ENCODE measurements at places on chromosomes 2 and 18.

DNA sequence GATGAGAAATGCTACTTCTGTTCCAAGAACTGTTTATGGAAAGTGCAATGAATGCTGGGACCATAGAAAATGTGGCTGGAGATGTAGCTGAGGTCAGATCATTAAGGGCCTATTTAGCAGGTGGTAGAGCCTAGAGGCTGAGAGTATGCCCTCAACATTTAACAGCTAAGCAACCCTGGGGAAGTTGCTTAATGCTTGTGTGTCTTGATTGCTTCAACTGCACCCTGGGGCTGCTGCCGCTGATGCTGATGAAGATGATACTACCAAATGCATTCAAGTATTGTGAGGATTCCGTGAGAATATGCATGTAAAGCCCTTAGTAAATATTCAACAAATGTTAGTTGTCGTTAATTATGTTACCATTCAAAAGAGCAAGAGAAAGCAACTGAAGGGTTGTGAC lies 273.2 kb downstream of the BCL11A start:
- DNase-seq = no peak

- no peak for DNase-seq
These were observed 96.3 kb downstream of the ARMC9 start for GRCh38 chr2:231294571-231295362.

DNA sequence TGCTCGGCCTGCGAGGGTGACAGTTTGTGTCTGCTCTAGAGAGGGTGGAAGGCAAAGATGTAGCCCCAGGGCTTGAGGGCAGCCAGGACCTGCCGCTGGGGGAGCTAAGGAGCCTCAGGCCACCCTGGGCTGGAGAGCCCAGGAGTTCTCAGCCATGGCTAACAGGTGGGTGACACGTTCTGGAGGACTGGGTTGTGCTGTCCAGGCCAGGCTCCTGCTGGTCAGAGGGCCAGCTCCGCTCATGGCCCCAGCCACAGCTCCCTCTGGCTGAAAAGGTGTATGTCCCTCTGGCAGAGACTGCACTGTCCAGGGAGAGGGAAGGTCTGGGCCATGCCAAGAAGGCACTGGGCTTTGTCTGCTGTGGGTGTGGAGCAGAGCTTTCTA lies 19.2 kb downstream of the TMEM185B start:
- no peak for DNase-seq

DNA sequence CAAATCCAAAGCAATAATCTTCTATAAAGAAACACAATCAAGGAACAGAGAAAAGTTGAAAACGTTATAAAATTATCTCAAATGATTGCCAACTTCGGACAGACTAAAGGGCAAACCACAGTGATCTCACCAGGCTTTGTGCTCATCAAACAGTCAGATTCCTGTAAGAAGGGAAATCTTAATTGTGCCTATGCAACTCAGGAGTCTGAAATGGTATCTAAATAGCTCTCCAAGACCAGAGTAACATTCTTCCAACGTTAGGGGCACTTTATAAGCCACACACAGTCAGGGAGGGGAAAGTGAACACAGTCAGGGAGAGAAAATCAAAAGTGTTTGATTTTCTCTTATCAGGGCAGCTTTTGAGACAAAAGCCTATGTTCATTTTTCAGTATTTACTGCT lies 29.4 kb downstream of the PLEKHM3 start:
- DNase-seq = no peak

DNA sequence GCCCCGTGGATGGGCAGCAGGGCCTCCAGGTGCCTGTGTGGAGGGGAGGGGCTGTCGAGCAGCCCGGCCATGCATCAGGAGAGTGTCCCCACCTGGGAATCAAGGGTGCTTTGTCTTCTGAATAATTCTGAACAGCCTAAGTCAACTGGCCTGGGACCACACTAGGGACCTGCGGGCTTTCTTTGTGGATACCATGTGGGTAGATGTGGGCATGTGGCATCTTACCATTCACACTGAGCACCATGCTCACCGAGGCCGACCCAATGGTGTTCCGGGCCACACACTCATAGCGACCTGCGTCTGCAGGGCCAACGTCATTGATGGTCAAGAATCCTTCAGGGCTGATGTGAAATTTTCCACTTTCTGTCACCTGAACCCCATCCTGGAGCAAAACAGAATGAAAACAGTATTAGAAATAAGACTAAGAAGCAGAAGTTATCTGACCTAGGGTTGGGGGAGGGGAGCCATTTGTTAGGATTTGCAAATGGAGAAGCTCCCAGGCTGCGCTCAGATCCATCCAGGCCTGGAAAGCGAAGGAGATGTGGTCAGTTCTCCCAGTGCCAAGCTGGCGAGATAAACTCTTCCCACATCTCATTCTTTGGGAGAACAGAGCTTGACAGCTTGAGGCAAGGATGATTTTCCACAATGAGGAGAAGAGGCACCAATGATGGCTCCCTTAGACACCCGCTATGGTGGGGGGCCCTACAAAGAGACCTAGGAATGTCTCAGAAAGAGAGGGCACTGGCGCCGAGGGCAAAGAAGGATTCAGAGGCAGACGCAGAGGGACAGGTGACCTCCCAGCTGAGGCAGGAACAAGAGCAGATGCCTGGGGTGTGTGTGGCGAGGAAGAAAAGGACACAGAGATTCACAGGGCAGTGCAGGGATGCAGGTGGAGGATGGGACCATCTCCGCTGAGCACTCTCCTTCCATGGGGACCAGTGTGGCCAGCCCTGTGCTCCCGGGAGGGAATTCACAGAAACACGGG lies 83.4 kb downstream of the PXDN start:
- DNase-seq = no peak

- DNase-seq = peak; percentile 26
These were observed 44.8 kb upstream of the ARHGAP25 start for GRCh38 chr2:68689553-68690537.

DNA sequence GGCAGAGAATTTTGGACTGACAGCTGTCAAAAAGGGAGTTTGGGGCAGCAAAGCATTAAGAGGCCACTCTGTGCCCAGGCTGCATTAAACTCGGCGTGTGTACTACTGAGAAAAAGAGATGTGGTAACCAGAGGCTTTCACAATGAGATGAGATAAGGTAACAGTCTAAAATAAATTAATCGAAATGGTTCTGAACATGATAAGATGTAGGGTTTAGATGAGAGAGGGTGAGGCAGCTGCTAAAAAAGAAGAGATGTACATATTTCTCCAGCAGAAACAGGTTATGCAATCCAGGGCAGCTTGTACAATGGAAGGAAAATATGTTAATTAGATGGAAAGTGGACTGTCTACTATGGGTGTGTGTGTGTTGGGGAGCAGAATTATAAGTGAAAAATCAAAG lies 39.2 kb upstream of the ACTR3 start:
- no peak for DNase-seq

DNA sequence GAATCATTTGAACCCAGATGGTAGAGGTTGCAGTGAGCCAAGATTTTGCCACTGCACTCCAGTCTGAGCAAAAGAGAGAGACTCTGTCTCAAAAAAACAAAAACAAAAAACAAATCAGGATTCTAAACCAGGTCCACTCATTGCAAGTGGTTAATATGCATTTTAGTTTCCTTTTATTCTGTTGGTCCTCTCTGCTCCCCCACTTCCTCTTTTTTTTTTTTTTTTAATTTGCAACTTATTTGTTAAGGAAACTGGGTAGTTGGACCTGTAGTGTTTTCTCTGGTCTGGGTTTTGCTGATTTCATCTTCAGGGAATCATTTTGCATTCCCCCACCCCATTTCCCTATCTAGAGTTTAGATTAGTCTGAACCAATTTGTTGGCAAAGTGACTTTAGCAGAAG lies 14.0 kb downstream of the FER1L5 start:
- no peak for DNase-seq

DNA sequence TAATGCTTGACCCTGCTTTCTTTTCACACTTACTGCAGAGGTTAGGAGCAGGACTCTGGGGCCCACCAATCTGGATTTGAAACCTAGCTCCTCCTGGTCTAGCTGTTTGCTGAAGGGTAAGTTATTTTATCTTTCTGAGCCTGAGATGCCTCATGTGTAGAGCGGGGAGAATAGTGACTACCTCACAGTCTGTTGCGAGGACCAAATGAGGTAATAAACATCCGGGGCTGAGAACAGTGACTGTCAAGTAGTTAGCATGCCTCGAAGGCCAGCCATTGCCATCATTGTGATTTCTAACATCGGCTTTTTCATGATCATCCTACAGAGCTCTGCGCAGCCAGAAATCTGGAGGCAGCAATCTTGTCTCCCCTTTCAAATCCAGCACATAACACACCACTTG lies 32.9 kb downstream of the PTPRM start:
- DNase-seq = no peak

DNA sequence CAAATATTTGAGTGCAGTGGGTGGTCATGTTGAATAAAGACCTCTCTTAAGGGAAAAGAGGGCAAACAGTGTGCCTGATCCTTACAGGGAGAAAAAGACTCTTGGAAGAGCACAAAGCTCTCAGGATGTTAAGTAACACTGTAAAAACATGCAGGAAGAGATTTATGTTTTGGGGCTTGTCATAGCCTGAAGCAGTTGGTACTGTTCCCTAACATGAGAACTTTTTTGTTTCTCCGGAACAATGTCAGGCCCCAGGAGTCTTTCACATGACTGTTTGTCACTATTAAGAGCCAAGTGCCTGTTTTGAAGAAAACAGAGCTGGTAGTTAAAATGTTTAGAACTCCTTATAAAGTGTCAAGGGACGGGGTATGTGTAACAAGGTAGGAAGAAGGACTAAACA lies 83.7 kb upstream of the B3GNT2 start:
- no peak for DNase-seq

- no peak for DNase-seq
These were observed 226.5 kb downstream of the SEPTIN10 start for GRCh38 chr2:109387221-109387735.

GRCh38 chr2:223537115-223537514 lies 65.0 kb downstream of the SCG2 start:
- no peak for DNase-seq

GRCh38 chr18:44599412-44599811 lies 81.3 kb upstream of the SETBP1 start:
- DNase-seq = no peak

DNA sequence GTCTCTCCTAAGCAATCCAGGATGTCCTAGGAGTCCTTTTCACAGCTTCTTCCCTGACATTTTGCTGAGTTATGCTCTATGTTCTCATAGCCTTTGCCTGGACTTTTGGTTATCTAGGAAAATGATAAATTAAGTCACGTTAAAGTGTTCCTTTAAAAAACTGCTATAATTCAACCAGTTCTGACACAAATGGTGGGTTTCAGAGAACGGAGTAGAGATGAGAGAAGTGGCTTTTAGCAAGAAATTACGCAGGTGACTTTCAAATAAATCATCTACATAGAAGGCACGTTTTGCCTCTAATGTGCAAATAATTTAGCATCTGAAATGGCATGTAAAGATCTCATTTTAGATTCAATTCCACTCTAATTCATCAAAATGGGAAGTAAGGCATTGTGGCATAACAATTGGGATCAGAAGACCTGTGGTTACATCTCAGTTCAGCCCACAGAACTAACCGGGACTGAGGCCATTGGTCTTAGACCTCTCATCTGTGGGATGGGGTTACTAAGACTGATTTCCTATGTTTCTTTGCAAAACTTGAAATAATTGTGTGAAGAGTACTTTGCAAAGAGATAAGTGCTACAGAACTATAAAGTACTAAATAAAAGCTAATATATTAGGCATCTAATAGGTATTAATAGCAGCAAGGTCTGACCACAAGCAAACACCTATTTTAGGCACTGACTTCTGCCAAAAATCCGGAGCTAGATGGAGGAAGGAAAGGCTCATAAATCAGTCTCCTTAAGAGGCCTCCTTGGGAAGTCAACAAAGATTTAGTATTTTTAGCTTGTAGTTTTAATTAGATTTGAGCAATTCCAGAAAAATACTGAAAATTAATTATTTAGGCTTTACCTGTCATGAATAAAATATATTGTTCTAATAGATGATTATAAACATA lies 211.4 kb downstream of the PIEZO2 start:
- no peak for DNase-seq

GRCh38 chr2:71892423-71892730 lies 255.3 kb downstream of the CYP26B1 start:
- no peak for DNase-seq

- DNase-seq = no peak
These were observed 54.9 kb upstream of the OTOS start for GRCh38 chr2:240195316-240195861.

- DNase-seq = no peak
These were observed 289.1 kb downstream of the MBD2 start for GRCh38 chr18:53935399-53935798.

- no peak for DNase-seq
These were observed 1359.7 kb upstream of the NRXN1 start for GRCh38 chr2:52391621-52392020.

- DNase-seq = no peak
These were observed 9.8 kb downstream of the POU3F3 start for GRCh38 chr2:104863468-104864279.

DNA sequence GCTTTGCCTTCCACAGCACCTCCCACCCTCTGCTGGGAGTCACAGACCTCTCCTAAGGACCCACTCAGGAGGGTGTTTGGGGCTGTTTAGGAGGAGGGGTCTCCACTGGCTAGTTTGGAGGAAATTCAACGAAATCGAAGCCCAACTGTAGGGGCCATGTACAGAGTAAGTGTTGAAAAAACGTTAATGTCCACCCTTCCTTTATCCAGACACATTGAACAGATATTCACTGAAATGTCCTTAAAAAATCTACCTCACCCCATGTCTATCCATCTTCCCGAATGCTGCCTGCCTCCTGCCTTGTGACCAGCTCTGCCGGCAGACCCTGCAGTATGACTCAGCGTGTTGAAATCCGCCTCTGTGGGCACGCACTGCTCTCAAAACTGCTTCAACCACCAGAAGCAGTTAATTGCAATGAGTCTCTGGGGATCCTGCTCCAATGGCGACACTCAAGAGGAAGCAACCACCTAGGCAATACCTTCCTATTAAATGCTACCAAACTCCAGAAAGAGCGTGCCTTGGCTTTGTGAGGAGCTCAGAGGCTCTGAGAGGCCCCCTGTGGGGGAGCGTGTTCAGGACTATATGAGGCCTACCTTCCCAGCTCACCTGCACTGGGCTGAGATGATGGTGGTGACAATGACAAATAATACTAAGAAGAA lies 61.4 kb upstream of the RTN4 start:
- DNase-seq = no peak

GRCh38 chr2:205403244-205403825 lies 279.0 kb upstream of the NRP2 start:
- no peak for DNase-seq

- DNase-seq = no peak
These were observed 138.8 kb downstream of the ATAD2B start for GRCh38 chr2:23788100-23788499.

- peak; percentile 63 for DNase-seq
These were observed at the start of gene CAPG for GRCh38 chr2:85409845-85410583. CAPG (minus strand) TSS chr2:85410366; CDS start chr2:85402145, 8,221 bp downstream.

DNA sequence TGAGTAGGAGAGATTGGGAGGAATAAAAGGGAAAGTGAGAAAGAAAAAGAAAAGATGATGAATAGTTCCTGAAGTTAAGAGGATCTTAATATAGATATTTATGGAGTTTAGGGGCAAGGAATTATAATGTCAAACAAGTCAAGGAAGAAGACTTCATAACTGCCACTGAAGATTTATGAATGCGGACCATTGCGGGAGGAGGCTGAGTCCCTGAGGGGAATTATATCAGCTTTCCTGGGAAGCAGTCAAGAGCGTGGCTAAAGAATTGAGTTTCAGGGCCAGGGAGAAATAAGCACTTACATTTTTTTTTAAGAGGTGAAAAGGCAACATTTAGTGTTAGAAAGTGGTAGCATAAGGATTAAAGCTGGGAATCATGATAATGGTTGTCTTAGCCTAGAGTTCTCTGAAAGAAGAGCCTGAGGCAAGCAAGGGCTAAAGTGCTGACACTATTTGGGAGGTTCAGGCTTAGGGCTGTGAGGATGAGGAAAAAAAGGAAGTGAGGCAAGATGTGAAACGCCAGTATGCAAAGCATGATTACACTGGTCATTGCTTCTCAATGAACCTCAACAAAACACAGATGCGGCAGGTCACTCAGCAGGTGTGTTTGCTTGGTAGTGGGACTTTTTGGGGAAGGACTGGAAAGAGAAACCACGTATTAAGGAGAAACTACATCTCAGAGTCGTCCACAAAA lies 217.1 kb downstream of the SLC4A3 start:
- DNase-seq = no peak
